ENCODE measurements at places on chromosomes 7 and 10.

GRCh38 chr10:35150308-35150707, 23.7 kb downstream of the CREM start:
- no peak for DNase-seq

- DNase-seq, result no peak
Observed at GRCh38 chr10:72058989-72059842, 29.1 kb downstream of the SPOCK2 start.

- DNase-seq, result no peak
Observed at GRCh38 chr7:51306761-51307160, 9.8 kb downstream of the COBL start.

GRCh38 chr7:98251231-98251600, 816 bp downstream of the TECPR1 start:
- DNase-seq, result no peak

- no peak for DNase-seq
Observed at GRCh38 chr7:36820527-36821170, 96.4 kb upstream of the AOAH start.

DNA sequence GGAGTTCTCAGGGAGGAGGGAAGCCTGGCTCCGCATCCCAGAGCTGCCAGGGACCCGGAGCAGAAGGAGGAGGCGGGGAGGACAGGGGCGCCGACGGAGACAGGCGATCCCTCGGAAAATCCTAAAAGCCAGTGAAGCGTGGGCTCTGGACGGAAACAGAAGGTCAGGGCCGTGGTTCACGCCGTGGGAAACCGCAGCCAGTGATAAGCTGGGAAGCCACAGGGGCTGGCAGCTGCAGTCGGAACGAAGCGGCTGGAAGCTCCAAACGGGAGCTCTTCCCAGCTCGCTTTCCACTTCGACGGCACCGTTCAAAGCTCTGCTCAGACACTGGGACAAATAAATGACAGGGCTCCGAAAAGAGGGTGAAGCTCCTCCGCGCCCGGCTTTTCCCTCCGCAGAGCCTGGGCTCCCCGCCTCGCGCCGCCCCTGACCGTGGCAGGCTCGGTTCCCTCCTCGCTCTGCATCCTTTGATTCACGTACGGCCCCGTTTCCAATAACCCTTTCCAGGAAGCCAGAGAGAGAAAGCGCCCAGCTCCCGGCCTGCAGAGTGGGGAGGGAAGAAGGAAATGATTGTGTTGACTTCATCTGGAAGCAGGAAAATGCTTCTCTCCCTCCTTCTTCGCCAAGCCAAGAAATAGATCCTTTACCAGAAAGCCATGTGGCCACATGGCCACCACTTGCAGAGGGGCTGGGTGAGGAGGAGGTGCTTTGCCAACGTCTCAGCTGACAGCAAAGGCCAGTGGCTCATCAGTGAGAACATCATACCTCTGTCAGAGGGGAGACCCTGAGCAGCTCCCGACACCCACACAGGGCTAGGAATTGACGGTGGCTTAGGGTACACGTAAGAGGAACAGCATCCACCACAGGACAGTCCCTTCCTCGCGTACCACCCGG, 57.4 kb downstream of the ADRB1 start:
- DNase-seq, result no peak
